K562 (cell line): ENCODE measurements at places on chromosomes 5 and 9.

DNA sequence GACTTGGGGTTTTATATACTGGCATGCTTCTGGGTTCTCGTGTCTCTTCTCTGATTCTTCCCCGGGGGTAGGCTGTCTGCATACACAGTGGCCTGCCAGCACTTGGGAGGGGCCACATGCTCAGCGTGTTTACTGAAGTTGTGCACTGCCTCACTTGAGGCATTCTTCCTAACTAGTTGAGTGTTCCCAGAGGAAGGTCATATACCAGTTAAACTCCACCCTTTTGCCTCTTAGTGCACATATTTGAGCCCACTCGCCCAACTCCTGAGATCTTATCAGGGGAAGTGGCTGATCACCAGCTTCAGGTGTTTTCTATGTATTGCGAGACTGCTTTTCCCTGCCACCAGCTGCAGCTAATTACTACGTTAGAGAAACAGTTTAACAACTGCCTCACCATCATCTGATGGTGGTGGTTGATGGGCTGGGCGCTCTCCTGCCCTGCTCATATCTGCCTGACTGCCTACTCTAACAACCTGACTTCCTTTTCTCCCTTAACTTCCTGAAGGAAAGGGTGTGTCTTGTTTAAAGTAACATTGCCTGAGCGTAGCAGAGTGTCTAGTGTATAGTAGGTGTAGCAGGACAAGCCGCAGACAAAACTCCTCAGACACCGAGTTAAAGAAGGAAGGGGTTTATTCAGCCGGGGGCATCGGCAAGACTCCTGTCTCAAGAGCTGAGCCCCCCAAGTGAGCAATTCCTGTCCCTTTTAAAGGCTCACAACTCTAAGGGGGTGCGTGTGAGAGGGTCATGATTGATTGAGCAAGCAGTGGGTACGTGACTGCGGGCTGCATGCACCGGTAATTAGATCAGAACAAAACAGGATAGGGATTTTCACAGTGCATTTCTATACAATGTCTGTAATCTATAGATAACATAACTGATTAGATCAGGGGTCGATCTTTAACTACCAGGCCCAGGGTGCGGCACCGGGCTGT is 60.1 kb upstream of the CLINT1 start:
- DNase-seq = no peak

DNA sequence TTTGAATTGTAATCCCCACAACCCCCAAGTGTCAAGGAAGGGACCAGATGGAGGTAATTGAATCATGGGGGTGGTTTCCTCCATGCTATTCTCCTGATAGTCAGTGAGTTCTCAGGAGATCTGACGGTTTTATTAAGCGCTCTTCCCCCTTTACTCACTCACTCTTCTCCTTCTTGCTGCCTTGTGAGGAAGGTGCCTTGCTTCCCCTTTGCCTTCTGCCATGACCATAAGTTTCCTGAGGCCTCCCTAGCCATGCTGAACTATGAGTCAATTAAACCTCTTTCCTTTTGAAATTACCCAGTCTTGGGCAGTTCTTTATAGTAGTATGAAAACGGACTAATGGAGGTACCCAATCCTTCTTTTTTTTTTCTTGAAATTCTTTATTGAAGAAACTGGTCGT is 2.2 kb upstream of the CEP120 start:
- no peak for DNase-seq

GRCh38 chr5:58066076-58066475 is 393.8 kb downstream of the PLK2 start:
- no peak for DNase-seq

GRCh38 chr9:133545494-133546286 is 11.2 kb downstream of the ADAMTSL2 start:
- no peak for DNase-seq

DNA sequence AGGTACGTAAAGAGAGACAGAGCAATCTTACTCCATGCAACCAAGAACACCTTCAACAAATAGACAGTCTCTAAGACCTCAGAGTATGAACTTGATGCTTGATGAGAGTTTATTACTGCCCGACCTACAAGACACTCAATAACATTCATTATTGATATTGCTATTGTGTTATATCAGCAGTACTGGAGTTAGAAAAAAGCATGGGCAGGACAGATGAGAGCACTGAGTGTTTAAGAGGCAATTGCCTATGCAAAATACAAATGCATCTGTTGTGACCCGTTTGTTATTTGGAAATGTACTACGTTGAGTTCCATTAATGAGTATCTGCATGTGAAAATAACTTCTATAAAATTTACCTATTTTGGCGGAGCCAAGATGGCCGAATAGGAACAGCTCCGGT is 8.1 kb upstream of the MARCOL start:
- DNase-seq = no peak

GRCh38 chr9:80399606-80400005 is 827.8 kb downstream of the TLE4 start:
- no peak for DNase-seq

DNA sequence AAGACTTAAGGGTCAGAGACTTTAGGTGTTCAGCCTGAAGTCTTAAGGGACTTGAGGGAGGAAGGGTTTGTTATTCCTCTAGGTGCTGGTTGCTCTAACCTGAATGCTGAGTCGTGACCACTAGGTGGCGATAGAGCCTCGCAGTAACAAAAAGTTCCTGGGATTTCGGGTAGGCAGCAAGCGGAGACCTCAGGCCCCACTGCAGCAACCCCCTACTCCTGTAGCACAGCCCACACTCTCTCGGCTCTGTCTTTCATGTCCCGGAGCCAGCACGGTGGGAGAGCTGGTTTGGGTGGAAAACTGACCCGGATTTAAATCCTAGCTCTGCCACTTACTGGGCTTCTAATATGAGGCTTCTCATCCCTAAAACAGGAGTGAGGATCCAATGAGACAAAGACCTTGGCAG is 100.3 kb upstream of the PANK3 start:
- DNase-seq = peak; percentile 71

GRCh38 chr9:109016132-109016531 is 2.8 kb upstream of the CTNNAL1 start:
- no peak for DNase-seq

DNA sequence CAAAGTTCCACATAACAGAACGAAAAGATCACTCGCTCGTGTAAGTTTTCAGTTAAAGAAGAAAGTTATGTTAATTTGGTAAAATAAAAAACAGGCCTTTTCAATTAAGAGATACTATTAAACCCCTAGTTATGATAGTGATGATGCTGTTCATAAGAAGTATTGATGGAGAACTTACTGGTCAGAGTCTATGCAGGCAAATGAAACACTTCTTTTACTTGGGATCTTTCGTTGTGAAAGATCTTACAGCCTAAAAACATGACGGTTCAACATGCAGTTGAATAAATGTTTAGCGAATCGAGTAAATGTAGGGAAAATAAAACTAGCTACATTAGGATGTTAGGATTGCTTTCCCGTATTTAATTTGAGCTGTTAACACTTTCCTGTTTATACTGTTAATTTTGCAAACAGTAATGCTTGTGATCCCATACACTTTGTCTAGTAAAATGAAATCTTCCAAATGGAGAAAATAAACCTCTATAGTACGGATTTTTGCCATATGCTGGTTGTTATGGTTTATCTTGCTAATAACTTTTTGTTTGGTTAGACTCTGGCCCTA is 2.0 kb downstream of the RHOBTB3 start:
- no peak for DNase-seq

DNA sequence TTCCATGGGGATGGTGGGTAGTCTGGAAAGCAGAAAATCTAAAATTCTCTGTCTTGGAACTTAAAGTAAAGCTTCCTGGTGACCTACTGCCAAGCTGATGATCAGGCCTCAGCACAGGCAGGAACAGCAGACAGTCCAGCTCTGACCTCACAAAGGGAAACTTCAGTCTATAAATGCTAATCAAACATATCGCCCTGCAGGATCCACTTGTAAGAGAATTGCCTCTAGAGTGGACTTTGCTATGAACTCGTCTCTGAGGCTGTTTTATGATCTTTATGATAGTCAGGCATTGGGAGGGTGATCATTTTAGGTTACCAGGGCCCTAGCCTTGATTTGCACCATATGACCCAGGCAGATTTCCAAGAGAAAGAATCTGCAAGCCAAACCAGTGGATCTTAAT is 67.6 kb upstream of the SELENOP start:
- DNase-seq = no peak

DNA sequence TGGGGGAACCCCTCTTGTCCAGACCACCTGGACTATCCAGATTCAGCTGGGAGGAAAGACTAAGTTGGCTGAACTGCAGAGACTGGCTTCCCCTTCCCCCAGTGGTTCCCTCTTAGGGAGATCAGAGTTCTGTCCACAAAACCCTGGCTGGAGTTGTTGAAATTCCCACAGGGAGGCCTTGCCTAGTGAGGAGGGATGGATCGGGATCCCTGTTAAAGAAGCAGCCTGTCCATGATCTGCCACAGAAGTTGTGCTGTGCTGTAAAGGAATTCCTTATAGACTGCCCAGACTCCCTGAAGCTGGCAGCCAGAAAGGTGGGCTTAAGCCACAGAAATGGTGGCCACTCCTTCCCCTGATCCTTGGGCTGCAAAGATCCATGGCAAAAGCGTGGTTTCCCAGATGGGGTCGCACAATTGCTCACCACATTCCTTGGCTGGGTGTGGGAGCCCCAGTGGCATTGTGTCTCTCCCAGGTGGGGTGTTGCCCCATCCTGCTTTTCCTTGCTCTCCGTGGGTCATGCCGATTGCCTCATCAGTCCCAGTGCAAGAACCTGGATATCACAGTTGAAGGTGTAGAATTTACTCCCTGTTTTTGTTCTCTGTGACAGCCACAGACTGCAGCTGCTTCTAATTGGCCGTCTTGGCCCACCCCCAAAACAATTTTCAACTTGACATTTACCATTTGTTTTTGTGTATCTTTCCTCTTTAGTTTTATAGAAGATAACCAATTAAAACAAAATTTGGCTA is 342.4 kb downstream of the FGF10 start:
- no peak for DNase-seq

- no peak for DNase-seq
Measured at GRCh38 chr9:1957856-1958255, 57.3 kb upstream of the SMARCA2 start.

- DNase-seq = no peak
Measured at GRCh38 chr5:151218177-151218576, 5.7 kb downstream of the CCDC69 start.

DNA sequence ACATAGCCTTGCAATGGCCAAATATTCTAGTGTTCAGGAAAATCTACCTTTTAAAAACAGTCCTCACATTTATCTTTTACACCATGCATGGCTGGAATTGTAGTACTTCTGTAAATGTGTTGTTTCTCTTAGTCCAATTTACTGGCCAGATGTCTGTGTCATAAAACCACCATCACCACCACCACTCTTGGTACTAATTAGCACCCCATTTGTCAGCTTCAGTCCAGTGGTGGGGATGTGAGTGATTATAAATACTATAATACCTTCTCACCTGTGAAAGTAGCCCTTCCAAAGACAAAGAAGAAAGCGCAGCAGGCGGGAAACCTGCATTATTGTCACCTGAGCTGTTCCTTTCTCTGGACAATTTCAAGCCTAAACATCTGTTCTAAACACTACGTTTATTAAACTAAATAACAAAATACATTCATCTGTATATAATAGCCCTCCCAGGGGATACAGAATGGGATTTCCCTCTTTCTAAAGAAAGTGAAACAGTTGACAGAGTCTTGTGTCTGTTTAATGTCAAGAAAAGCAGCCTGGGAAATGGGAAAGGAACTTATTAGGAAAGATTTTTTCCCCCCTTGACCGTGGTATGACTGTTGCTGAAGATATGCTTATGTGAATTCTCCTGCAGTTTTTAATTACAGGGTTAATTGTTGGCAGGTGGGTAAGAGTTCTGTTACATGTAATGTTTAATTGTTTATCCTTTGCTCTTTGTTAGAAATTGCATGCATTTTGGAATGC is 144.5 kb upstream of the NUDT12 start:
- DNase-seq = no peak

DNA sequence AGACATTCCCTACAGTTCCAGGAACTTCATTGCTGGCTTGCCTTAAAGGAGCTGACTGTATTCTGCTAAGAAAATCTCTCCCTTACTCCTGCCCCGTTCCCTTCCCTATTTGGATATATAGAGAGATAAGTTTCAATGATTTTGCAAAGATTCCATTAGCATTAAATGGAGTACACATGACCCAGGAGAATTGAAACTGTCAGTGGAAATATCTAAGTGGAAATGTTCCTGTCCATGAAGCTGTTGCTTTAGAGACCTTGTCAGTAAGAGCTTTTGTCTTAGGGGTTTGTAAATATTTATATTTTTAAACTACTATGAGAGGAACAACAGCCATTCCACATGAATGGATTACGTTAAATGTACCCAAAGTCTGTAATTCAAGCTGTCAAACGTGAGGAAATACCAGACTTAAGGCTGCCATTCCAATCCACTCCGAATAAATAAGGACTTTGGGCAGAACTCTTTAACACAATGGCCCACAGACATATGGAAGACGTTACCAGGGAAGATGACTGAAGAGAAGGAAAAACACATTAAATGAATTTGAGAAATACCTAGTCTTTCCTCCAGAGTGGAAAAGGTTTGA is 387.1 kb upstream of the PAPPA start:
- no peak for DNase-seq

DNA sequence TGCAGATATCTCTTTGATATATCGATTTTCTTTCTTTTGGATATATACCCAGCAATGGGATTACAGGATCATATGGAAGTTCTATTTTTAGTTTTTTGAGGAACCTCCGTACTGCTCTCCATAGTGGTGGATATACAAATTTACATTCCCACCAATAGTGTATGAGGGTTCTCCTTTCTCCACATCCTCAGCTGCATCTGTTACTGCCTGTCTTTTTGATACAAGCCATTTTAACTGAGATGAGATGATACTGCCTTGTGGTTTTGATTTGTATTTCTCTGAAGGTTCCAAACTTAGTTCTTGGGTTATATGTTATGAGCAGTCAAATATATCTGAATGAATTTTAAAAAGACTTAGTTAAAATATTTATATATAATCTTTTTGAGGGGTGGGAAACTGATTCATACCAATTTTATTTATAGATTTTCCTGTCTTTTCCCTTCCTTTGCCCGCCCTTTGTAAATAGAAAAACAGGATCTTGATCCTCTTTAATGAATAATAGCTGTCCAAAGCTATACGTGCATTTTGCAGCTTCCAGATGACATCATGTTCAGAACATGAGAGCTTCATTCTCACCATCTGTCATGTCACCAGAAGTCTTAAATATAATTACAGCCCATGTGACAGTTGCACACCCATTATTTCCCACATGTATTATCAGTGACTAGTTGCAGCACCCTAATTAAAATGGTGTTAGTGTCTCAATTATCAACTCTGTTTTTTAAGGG is 6.2 kb upstream of the ARHGEF28 start:
- no peak for DNase-seq

- DNase-seq = no peak
Measured at GRCh38 chr5:441996-442334, 1.0 kb upstream of the EXOC3 start.

- no peak for DNase-seq
Measured at GRCh38 chr5:150035139-150035895, 34.8 kb downstream of the HMGXB3 start.

GRCh38 chr5:180797256-180798192 is 5.1 kb downstream of the MGAT1 start:
- no peak for DNase-seq

GRCh38 chr9:942805-943580 is 33.5 kb upstream of the DMRT3 start:
- no peak for DNase-seq

GRCh38 chr9:112861155-112861554 is 29.5 kb downstream of the SLC46A2 start:
- DNase-seq = no peak
